ENCODE measurements at places on chromosomes 3 and 15.
A peak's percentile ranks its signal among the peaks of the same experiment; 100 is the strongest.

- DNase-seq = no peak
Measured at GRCh38 chr3:24377218-24377993, 117.2 kb downstream of the THRB start.

DNA sequence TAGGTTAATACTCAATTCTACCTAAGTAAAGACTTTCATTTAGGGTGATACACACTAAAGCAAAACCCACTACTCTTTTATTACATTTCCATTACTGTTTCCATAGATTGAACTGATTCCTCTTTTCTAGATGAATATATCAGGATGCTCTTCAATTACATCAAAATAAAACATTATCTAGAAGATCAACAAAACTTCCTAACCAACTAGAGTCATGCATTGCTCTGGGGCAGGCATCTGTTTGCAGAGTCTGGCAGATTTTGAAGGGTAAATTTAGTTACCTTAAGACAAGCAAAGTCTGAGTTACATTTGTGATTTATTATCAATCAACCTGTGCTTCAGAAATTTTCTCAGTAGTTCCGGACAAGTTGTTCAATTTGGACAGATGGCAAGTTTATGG lies 117.1 kb downstream of the NEK11 start:
- DNase-seq = no peak

GRCh38 chr15:65374821-65375401 lies 2.9 kb downstream of the IGDCC3 start:
- no peak for DNase-seq

DNA sequence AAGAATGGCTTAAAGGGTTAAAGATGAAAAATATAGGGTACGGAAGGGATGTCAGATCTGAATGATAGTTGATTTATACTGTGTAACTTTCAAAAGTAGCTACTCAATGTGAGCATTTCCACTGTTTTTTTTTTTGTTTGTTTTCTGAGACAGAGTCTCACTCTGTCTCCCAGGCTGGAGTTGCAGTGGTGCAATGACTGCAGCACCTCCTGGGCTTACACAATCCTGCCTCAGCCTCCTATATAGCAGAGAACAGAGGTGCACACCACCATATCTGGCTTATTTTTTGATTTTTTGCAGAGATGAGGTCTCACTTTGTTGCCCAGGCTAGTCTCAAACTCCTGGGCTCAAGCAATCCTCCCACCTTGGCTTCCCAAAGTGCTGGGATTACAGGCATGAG lies 9.9 kb upstream of the PXK start:
- no peak for DNase-seq

GRCh38 chr3:36653095-36653494 lies 111.3 kb downstream of the DCLK3 start:
- DNase-seq = no peak

- no peak for DNase-seq
Measured at GRCh38 chr3:179432451-179432850, 18.8 kb downstream of the GNB4 start.

DNA sequence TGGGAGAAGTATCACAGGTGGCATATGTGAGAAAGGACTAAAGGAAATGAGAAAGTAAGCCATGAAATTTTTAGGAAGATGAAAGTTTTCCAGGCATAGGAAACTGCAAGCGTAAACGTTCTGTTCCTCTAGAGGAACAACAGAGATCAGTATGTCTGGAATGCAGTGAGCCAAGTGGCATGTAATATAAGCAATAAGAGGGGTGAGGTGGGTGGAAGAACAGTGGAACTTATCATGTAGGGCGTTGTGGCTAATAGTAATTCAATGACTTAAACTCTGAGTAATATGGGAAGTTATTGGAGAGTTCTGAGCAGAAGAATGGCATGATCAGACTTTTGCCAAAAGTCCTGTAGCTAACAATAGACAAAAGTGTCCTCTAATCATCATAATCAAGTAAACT lies 902.9 kb downstream of the EPHA3 start:
- DNase-seq = no peak

DNA sequence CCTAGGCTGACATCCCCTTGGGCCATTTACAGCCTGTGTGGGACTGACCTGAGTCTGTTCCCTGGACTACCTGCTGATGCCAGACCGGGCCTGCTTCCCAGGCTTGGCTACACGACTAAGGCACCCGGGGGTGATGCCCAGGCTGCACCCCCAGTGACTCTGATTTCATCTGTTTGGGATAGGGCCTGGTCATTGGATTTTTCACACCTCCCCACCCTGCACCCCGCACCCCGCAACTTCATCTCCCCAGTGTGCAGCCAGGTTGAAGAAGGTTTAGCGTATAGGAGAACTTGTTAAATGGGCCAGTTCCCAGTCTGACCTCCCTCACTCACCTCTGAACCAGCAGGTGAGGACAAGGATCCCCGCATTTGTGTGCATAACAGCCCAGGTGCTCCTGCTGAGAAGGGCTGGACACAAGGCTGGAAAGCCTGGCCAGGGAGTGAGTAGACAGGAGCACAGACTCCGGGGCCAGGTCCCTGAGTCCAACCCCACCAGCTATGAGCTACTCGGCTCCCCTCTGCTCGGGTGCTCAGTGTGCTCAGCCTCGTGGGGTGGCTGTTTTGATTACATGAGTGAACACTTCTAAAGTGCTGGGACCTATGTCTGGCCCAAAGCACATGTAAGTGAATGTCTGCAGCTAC lies 18.5 kb downstream of the SLC6A20 start:
- DNase-seq = no peak

- no peak for DNase-seq
Measured at GRCh38 chr15:25652704-25653103, 210.4 kb downstream of the ATP10A start.

- DNase-seq = peak; percentile 42
Measured at GRCh38 chr3:146581951-146582467, 23.1 kb downstream of the PLSCR5 start.

Measured in erythroblast (primary cell).